ENCODE measurements at places on chromosomes 16 and 17. TPM values are rescaled to one million over a fixed set of nuclear protein-coding genes. Genes with fewer than 3 reads are reported as not detected.

MYL4 gene
- 1,504 TPM for polyA plus RNA-seq

DNA sequence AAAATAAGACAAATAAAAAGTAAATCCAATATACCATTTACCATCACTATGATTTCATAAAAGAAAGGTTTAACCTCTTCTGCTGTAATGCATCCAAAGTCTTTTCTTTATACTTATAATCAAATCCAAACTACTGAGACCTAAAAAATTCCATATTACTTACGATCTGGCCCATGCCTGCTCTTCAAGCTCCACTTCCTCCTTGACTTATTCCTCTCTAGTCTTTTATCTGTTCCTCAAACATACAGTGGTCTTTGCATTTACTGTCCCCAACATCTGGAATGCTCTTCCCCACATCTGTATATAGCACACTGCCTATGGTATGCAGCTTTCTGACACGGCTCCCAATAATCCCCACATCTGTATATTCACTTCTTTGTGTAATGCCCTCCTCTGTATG is 33.8 kb downstream of the PCTP start:
- DNase-seq: no peak

CASKIN2 gene
- polyA plus RNA-seq: 17.0 TPM

DNA sequence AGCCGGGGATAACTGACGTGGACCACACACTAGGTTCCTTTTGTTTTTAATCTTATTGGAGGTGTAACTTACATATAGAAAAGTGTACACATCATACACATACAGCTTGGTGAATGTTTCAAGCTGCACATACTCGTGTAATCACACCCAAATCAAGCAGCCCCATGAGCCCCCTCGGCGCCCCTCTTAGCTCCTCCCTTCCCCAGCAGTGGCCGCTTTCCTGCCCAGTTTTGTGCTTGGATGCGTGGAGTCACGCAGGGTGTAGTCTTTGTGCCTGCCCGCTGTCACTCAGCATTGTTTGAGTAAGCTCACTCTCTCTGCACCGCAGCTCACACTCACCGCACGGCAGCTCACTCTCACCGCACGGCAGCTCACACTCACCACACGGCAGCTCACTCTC is 151.7 kb upstream of the CHMP6 start:
- DNase-seq: no peak

GRCh38 chr17:46818316-46818928 is at the start of gene WNT3:
Gene WNT3 (minus strand): TSS chr17:46818692. CDS start chr17:46818597, 95 bp downstream.
- no peak for DNase-seq

CLEC18A gene
- polyA plus RNA-seq: 0.56 TPM

DNA sequence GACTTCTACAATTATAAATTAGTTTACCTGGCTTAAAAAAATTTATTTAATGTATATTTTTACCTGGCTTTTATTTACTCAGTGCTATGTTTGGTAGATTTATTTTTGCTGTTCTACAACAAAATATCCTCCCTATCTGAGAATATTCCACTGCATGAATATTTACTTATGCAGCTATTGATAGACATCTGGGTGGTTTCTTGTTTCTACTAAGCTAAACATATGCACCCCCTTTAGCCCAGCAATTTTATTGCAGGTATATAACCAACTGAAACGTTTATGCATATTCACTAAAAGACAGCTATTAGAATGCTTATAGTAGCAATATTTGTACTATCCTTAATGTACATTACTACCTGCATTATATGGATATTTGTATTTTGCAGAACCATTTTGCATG is 187.7 kb upstream of the CPHXL start:
- no peak for DNase-seq

- DNase-seq: no peak
Measured at GRCh38 chr17:21042458-21043295, at the start of gene USP22. Gene USP22 (minus strand): TSS chr17:21043011. CDS start chr17:21042835, 176 bp downstream.

DNA sequence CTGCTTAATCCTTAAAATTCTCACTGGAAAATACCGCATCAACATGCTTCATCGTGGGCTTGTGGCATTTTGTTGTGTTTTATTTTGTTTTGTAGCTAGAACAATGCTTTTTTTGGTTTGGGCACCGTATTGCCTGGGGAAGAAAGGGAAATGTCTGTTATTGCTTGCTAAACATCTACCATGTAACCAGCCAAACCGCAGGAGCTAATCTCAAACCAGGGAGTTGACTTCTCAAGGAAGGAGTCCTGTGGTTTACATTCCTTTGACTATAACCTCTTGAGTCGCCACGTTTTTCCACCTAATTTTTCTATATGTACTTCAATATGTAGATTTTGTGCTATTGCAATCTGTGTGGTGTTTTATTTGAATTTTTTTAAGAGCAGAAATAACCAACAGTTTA is 593.5 kb upstream of the SOX9 start:
- DNase-seq: no peak

DNA sequence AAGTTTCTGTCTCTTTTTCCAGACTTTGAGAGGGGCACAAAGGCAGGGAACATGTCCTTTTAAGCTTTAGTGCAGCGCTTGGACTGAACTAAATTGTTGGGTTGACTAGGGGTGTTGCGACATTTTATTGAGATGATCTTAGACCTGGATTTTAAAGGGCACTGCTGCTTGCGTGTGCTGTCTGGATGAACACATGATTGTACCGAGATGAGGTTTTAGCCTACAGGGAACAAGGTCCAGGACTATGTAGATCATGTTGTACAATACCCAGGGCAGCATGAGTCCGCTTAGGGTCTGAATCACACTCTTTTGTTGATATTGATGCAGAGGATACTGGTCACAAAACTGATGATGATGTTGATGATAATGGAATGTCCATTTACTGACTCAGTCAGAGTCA is 5.2 kb upstream of the RGS9 start:
- no peak for DNase-seq

SLC5A11 gene
- not detected for polyA plus RNA-seq

ZFP1 gene
- polyA plus RNA-seq: 17.0 TPM

- peak; percentile 81 for DNase-seq
Measured at GRCh38 chr16:106623-107324, 28.7 kb downstream of the MPG start.

DNA sequence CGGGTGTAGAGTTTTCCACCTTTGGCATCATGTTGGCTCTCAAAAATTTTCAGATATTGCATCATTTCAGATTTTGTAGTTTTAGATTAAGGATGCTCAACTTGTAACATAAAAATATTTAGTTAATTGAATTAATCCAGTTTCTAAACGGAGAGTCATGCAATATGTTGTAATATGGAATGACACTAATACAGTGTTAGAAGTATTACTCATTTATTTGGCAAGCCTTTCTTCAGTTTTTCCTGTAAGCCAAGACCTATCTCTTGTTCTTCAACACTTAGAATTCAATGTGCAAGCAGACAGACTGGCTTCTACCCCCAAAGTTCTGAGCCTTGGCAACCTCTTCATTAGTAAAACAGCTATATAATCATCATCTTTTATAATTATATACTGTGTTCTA is 985.0 kb upstream of the GOT2 start:
- DNase-seq: no peak

All from muscle of arm (tissue), 14 donors.